Amniotic stem cell (primary cell): ENCODE measurements at places on chromosomes 2 and 18.
A peak's percentile ranks its signal among the peaks of the same experiment; 100 is the strongest.

DNA sequence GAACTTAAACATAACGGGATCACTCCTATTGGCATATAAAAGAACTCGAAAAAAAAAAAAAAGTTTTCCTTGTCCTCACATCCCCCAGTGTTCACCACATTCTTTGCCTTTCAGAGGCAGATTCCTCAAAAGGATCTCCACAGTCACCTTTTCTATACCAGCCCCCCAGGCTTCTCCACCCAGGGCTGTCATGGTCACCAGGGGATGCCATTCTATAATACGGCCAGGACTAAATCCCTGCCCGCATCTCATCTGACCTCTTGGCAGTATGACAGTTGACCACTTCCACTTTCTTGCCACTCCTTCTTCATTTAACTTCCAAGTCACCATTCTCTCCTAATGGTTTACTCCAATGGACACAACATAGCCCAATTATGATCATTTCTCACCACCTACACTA, 29.3 kb downstream of the SOS1 start:
- no peak for DNase-seq

GRCh38 chr2:8623576-8623957, 58.3 kb upstream of the ID2 start:
- no peak for DNase-seq

DNA sequence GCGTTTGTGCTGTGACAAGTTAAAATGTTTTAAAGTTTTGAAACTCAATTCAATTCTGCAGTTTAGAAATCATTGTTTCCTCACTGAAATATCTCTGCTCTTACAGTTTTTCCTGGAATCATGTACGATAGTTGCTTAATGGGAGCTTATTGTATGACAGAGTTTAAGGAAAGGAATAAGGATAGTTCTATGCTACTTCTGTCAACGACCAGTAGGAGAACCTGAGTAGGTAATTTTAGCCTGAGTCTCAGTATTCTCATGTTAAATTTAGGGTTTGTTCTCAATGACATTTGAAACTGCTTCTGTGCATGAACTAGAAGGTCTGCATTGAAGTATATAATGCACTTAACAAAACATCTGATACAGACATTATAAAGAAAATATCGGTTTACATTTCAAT, 361.1 kb downstream of the CPS1 start:
- no peak for DNase-seq

GRCh38 chr2:220586980-220587530, 959.6 kb downstream of the SLC4A3 start:
- DNase-seq = no peak

GRCh38 chr2:121771976-121772742, 16.7 kb downstream of the TSN start:
- no peak for DNase-seq

GRCh38 chr2:109419171-109419756, 194.5 kb downstream of the SEPTIN10 start:
- DNase-seq = no peak

DNA sequence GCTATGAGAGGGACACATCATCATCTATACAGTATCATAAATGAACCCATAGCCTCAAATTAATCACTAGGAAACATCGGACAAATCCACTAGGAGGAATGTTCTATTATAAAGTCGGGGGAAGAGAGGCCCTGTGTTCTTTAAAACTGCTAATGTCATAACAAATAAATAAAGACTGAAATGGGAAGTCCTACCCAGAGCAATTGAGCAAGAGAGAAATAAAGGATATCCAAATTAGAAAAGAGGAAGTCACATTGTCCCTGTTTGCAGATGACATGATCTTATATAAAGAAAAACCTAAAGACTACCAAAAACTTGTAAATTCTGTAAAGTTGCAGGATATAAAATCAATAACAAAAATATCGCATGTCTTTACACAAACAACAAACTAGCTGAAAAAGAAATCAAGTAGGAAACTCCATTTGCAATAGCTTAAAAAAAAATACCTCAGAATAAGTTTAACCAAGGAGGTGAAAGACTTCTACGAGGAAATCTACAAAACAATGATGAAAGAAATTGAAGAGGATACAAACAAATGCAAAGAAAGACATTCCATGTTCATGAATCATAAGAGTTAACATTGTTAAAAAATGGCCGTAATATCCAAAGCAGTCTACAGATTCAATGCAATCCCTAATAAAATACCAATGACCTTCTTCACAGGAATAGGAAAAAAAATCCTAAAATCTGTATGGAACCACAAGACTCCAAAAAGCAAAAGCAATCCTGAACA, 30.6 kb downstream of the RTN4 start:
- no peak for DNase-seq

DNA sequence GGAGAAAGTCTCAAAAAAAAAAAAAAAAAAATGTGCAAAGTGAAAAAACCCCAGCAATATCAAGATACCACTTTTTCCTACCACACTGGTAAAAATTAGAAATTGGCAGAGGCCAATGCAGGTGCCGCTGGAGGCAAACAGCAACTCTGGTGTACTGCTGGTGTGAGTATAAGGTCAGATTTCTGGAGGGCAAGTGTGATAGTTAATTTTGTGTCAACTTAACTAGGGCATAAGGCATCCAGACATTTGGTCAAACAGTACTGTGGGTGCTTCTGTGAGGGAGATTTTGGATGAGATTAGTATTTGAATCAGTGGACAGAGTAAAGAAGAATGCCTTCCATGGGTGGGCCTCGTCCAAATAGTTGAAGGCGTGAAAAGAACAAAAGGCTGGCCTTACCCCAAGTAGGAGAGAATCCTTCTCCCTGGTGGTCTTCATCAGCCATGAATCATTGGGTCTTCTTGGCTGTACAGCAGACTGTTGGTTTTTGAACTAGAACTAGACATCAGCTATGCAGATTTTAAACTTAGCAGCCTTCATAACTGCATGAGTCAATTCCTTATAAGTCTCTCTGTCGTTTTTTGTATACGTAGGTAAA, 52.8 kb upstream of the FHL2 start:
- no peak for DNase-seq

DNA sequence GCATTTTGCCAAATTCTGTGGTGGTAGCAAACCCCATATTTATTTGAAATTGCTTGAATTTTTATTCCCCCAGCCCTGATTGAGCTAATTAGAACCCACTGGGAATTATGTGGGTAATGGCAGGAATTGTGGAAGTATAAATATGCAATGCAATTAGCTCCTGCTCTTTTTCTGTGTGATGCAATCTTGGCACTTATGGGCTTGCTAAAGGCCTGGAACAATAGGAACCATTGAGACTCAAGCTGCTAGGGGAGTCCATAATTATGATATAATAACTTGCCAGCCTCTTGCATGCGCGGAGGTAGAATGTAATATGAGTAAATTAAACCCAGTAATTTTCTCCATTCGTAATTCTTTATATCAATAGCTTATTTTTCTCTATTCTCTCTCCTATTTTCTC, 267.6 kb upstream of the THSD7B start:
- DNase-seq = no peak

- DNase-seq = no peak
Measured at GRCh38 chr18:75625966-75626365, 198.5 kb upstream of the SMIM21 start.

- no peak for DNase-seq
Measured at GRCh38 chr2:19785447-19785846, 116.3 kb downstream of the TTC32 start.

DNA sequence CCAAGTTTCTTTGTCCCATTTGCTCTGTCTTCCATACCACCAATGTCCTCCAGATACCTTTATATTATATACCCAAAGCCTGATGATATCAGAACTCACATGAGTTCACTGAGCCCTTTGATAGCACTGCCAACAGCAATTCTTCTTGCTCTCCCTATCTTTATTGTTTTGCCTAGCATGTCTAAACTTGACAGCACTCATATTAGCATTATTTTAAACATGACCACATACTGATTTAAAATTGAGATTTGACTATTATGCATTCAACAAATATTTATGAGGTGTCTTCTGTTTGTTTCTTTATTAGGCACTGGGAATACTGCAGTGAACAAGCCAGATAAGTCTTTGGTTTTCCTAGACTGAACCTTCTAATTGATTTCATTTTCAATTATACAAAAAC, 587.3 kb upstream of the GCFC2 start:
- DNase-seq = no peak

GRCh38 chr2:43221124-43221762, 5.2 kb downstream of the ZFP36L2 start:
- DNase-seq = peak; percentile 53

DNA sequence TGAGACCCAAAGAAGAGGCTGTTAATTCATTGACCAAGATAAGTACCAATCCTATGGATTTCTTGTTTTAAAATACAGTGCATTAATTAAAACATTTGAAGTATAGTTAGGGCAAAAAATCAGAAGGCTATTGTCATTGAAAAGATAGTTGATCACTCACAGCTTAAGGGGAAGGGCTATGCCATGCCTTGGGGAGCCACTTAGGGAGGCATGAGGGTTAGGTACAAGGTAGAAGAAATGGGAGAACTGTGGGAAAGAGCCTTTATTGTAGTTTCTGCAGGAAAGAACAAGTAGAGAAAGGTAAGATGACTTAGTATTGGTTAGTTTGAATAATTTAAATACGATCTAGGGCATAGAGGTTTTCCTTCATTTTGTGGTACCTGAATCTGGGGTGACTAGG, 1285.5 kb upstream of the TMEFF2 start:
- DNase-seq = no peak

GRCh38 chr2:30225131-30225762, 6.1 kb upstream of the LBH start:
- no peak for DNase-seq

GRCh38 chr2:126902152-126902835, 3.6 kb downstream of the TEX51 start:
- no peak for DNase-seq

- DNase-seq = no peak
Measured at GRCh38 chr2:72007402-72007801, 140.3 kb downstream of the CYP26B1 start.

GRCh38 chr2:45869165-45869501, 217.7 kb downstream of the PRKCE start:
- no peak for DNase-seq

- no peak for DNase-seq
Measured at GRCh38 chr2:73095910-73096309, 16.8 kb downstream of the RAB11FIP5 start.

DNA sequence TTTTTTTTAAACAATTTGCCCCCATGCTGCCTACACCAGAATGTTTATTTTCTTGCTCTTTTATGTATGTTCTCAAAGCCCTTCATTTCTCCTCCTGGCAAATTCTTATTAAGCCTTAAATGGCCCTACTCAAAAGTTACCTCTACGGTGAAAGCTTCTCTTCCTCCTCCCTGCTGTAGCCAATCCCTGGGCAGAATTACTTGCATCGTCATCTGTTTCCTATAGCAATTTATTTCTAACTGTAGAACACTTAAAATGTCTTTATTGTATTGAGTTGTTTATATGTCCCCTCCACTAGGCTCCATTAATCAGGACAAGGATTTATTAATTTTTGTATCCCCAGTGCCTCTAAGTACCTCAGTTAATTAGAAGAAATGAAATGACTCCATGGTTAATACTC, 2.5 kb upstream of the RAD51AP2 start:
- no peak for DNase-seq

DNA sequence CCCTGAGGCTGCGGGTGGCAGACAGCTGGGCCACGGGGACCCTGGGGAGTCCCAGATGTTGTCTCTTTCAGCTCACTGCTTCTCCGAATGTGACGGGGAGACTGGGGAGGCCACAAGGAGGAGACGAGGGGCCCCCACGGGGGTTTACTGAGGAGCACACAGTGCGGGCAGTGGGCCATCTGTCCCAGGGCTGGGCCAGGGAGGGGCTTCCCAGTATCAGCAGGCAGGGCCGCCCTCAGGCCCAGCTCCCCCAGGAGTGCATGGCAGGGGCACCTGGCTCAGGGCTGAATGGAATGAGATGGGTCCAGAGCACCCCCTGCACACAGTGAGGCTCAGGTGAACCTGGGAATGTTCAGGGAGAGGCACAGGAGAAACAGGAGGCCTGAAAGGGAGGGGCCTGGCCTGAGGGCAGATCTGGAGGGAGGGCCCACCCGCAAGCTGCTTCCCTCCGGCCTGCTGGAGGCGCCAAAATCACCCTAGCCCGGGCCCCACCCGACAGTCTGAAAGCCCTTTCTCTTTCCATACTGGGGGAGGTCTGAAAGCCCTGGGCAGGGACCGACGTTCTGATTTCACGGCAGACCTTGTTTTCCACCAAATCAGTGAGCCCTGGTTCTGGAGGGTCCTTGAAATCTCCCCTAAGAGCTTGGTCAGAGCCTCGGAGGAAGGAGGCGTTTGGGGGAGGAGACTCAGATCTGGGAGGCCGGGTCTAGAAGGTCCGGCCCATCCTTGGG, 35.5 kb upstream of the PTMA start:
- no peak for DNase-seq

- DNase-seq = no peak
Measured at GRCh38 chr18:3269914-3270299, 8.0 kb downstream of the MYL12B start.

GRCh38 chr2:60882971-60883753, 1.8 kb downstream of the REL start:
- DNase-seq = no peak

GRCh38 chr2:210226223-210226622, 976 bp upstream of the ACADL start:
- no peak for DNase-seq

GRCh38 chr2:199128476-199129229, 329.1 kb downstream of the SATB2 start:
- DNase-seq = no peak

- DNase-seq = no peak
Measured at GRCh38 chr2:63819256-63819655, 22.4 kb upstream of the UGP2 start.

GRCh38 chr18:54558609-54559585, 32.1 kb upstream of the DYNAP start:
- no peak for DNase-seq

DNA sequence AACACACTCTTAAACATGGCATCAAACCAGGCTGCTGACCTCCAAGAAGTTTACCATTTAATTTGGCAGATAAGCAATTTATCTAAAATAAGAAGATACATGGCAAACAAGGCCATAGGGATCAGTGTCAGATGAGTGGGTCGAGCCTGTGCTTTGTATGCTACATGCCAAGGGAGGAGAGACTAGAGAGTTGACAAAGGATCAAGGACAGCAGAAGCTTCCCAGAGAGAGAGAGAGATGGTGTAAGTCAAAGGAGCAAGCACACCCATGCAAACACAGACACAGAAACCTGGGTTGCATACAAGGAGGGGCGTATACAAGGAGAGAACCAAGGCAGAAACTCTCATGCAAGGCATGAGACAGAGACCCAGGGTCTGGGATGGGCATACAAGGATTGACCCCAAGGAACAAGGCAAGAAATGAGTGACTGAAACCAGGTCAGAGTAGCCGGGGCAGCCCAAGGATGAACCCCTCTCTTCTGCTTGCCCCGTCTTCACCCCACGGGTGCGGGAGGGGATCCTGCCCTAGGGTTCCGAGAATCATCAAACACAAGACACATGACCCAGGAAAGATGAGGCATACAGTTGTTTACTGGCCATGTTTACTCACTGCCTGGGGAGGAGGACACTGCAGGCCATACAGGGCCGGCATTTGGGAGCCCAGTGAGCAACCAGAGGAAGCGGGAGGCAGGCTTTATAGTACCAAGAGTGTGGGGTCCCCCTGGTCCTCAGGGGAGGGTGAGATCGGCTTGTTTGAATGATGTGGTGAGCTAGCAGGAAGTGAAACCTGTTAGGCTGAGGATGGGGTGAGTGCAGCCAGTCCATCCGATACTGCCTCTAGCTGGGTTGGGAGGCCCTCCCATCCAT, 529.2 kb upstream of the ID2 start:
- no peak for DNase-seq

- no peak for DNase-seq
Measured at GRCh38 chr18:25010623-25011374, 341.2 kb downstream of the ZNF521 start.
